Stimulated activated CD4-positive, alpha-beta T cell treated with anti-CD3 and anti-CD28 coated beads, Interleukin-2, amount 100 ng/mL, for 24 hours (primary cell): ENCODE measurements at places on chromosomes 7 and 10.

GRCh38 chr10:24444337-24444736 is 235.4 kb downstream of the KIAA1217 start:
- DNase-seq, result no peak

DNA sequence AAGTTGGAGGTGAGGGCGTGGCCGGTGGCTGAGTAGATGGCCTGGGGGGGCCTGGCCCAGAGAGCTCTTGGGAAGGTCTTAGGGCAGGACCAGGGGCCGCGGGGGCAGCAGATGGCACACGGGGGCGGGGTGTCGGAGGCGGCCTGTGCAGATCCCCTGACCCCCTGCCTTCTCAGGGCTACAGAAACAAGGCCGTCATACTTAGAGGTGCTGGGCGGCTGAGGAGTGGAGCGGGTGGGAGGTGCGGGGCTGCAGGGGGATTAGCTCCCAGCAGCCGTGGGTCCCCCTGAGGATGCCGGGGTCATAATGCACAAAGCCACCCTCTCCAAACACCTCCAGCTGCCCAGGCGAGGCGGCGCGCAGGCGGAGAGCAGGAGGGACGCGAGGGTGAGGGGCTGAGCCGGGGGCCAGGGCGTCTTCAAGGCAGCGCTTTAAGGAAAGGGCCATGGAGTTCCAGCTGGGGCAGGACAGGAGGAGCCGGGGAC is 40.4 kb upstream of the ZNF32 start:
- no peak for DNase-seq

DNA sequence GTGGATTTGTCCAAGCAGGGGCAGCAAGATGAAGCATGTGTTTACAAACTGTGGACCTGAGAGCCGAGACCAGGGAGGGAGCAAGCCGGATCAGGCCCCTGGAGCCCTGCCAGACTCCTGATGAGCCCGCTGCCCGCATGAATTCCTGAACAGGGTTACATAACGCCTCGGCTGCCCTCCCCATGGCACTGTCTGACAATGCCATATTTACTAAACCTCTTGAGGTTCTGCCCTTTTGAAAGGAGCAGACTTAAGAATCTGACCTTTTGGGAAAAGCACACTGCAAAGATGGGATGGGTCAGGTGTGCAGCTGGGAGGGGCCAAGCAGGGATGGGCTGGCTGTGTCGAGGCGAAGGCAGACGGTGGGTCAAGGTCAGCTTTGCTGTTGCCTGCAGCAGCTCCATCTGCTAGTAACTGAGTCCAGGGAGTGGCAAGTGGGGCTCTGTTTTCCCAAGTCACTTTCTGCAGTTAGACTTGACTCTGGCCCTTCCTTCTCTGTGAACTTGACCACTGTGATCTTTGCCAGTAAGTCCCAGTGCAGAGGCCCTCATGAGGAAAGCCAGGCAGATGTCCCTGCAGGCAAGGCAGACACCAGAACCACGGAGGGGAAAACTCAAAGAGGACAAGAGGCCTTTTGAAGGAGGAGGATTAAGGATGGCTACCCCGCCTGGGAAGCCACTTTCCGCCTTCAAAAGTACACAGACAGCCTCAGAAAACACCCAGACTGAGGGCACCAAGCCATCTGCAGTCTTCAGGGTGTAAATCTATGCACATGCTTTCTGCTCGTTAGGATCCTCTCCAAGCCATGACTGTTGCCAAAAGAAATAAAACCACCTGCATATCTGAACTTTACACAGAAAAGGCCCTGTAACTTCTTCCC is 175.8 kb downstream of the TNS3 start:
- DNase-seq, result no peak

DNA sequence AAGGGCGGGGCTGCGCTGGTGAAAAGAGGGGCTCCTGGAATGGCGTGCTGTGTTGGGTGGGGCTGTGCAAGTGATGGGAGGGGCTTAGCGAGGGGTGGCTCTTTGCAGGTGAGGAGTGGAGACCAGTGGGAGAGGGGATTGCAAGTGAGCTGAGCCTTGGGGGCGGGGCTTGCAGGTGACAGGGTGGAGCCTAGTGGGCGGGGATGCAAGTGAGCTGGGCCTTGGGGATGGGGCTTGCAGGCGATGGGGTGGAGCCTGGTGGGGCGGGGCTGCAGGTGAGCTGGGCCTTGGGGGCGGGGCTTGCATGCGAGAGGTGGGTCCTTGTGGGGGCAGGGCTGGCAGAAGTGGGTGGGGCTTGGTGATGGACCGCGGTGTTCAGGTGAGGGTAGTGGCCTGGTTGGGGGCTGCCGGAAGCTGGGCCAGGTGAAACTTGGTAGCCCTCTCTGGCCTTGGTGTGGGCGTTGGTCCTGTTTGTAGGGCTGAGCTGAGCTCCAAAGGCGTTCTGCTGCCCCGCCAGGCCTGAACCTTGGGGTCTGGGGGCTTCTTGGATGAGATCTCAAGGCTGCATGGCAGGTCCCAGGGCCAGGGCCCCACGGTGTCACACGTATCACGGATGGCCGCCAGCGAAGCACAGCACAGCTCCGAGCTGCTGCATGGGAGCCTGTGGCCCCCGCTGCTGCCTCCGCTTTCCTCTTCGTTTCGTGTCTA is 743 bp upstream of the PITRM1 start:
- DNase-seq, result peak; percentile 72

DNA sequence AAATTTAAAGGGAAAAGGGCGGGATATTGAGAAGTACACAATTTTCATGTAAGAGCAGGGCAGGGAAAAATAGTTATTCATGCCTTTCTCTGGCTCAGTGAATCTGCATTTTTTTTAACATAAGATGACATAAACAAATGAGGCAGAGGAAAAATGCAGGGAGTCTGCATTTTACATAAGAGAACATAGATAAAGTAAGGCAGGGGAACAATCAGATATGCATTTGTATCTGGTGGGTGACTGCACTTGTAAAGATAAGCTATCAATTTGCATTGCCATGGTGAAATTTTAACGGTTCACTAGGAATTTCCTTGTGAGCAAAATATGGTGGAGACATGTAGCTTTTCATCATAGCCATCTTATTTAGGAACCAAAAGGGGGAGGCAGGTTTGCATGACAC is 33.5 kb downstream of the ALOX5 start:
- no peak for DNase-seq

- DNase-seq, result no peak
Measured at GRCh38 chr7:986766-987751, 4.1 kb downstream of the CYP2W1 start.

DNA sequence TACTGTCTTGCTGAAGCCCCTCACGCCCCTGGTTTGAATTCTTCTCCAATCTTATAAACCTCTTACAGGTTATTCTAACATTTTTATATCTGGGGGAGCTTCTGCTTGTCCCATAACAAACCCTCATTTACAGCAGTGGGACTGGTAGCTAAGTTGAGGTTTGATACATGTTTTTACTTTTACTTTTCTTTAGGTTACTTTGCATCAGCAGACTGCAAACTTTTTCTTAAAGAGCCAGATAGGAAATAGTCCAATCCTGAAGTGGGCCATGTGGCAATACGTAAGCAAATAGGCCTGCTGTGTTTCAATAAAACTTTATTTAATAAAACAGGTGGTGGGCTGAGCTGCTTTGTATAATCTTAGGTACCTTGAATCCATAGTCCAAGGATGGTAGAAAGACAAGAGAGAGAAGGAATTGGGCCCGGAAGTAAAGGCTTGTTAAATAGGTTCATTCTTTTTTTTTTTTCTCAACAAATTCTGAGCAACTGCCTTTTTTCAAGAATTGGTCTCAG is 27.3 kb downstream of the RAB18 start:
- no peak for DNase-seq

DNA sequence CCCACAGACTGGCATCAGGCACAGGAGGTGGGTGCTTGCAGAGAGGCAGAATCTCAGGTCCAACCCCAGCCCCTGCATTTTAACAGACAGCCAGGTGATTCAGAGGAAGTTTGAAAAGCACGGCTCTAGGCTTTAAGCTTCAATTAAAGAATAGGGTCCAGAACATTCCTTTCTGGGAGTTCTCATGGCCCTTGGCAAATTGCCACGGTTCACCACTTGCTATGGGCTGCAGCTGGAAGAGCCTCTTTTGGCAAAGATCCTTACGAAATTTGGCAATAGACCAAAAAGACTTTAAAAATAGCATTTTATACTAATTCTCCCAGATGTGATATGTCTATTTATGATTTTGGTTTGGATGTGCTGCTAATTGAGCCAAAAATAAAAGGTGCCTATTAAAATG is 148.1 kb downstream of the ITGA8 start:
- DNase-seq, result no peak

DNA sequence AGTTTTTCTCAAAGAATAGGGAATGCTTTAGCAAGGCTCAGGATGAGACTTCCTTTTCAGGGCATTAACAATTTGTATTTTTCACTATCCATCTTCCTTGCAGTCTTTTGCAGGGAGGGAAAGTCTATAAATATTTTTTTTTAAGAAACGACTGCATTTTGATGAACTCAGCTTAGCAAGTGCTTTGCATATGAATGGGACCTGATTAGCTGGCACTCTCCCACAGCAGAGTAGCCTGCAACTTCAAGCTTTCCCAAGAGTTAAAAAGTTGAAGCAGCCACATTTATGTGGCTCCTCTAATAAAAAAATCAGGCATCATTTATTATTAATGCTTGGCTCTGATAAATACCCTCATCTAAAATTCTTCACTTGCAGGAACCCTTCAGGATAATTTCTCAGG is 134.0 kb downstream of the GRID1 start:
- DNase-seq, result no peak

DNA sequence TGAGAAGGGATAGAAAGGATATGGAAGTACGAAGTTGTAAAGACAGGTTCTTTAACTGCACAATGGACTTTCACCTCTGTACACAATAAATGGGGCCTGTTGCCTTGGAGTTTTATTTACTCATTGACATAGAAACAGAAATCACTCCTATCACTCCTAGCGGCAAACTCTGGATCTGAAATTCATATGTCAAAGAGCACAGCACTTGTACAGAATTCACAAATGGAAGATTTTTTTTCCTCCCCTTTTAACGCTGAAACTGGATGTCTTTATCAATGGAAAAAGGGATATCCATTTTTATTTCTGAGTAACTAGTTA is 18.2 kb downstream of the NT5C3A start:
- DNase-seq, result no peak

- DNase-seq, result no peak
Measured at GRCh38 chr10:72702868-72703581, 11.1 kb downstream of the MCU start.

- DNase-seq, result no peak
Measured at GRCh38 chr7:110148054-110148453, 942.9 kb upstream of the LRRN3 start.

DNA sequence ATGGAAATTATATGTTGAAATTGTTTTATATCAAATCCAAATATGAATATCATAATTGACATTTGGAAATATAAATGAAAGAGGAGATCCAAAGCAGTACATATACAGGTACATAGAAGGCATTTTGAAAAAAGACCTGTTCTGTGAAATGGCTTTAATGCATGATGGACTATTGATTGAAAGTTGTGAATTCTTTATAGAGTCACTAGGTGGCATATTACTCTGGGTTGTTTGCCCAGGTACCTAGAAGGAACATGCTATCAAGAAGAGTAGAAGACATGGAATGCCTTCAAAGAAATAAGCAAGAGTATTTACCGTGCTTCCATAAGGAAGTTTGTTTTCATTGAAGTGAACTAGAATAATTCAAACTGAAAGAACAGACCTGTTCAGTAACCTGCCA is 160.0 kb upstream of the ANK3 start:
- no peak for DNase-seq

DNA sequence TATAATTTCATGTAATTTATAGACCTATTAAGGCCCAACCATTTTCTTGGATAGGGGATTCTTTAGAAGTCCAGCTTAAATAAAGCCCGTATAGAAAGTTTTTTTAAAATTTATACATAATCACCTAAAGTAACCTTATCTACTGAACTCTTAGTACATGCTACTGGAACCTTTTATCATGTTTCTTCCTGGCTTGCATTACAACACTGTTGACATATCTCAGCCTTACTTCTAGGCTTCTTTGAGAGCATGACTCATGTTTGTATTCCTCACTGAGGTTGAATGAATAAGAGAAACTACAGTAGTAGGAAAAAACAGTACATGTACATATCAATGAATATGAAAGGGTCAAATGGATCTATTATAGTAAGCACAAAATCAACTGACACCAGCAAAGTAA is 8.2 kb upstream of the MAGI2 start:
- DNase-seq, result no peak

DNA sequence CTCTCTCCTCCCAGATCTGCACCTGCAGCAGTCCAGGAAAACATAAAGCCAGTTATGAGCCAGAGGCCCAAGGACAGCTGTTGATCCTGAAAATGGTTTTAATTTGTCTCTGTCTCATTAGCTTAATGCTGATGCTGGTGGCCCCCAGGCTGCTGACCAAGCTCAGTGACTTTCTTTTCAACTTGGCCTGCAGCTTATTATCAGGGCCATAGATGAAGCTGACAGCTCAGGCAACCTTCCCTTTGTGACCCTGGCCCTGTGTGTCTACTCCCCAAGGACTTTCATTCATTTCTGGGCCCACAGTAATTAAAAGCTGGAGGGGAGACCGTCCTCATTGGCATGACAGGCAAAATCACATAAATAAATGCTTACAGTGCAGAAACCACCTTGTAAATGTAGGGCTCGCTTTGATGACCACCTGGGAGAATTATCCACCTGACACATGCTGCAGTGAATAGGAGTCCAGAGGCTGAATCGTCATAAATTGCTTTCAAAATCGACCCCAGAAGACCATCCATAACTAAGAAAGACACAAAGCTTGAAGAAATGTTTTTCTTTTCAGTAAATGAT is 138.5 kb downstream of the NPY start:
- no peak for DNase-seq

GRCh38 chr10:1560535-1561192 is 176.7 kb downstream of the ADARB2 start:
- DNase-seq, result no peak

DNA sequence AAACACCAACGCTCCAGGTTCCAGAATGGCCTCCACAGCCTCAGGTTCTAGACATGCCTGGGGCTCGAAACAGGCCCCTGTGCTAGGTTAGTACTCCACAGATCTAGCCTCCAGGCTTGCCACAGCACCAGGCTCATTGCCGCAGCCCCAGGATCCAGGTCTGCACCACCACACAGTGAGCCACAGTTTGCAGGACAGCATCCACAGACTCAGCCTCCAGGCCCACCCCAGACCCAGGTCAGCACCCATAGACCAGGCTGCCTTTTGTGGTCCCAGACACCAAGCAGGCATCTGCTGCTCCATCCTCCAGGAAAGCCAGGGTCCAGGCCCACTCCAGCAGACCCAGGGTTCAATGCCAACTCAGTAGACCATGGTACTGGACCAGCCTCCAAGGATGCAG is 132.3 kb upstream of the VSTM2A start:
- no peak for DNase-seq

- no peak for DNase-seq
Measured at GRCh38 chr10:46064269-46064817, 18.3 kb upstream of the MSMB start.

GRCh38 chr7:142506601-142507000 is 242.7 kb upstream of the PRSS1 start:
- no peak for DNase-seq

- DNase-seq, result no peak
Measured at GRCh38 chr7:116502201-116503096, 2.9 kb downstream of the CAV2 start.

GRCh38 chr7:128672927-128673517 is 930 bp downstream of the GARIN1A start:
- peak; percentile 20 for DNase-seq
